ENCODE measurements at places on chromosomes 3 and 15. TPM values are rescaled to one million over a fixed set of nuclear protein-coding genes. Genes with fewer than 3 reads are reported as not detected.

DNA sequence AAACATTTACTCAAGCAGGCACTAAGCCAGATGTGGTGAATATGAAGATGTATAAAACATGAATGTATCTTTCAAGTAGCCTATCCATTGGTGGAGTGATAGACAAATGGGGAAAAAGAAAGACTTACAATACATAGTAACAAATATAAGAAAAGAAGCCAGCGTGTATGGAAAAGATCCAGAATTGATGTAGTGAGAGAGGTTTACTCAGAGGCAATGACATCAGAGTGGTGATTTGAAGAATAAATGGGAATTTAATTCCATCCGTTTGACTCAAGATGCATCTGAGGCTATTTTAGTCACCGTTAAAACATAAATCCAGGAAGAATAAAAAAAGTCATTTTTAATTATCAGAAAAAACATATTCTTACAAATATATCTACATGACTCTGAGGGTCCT, 162.6 kb downstream of the IL1RAP start:
- no peak for DNase-seq

DNA sequence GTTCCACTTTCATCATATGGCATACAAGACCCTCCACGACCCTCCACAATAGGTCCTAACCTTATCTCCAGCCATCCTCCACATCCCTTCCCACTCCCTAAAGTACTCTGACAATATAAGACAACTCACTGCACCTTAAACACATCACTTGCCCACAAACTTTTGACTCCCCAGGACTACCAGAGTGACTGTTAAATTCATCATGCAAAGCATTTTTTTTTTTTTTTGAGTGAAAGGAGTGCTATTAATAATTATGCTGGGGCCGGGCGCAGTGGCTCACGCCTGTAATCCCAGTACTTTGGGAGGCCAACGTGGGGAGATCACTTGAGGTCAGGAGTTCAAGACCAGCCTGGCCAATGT, 55.8 kb downstream of the OSBPL10 start:
- no peak for DNase-seq

DNA sequence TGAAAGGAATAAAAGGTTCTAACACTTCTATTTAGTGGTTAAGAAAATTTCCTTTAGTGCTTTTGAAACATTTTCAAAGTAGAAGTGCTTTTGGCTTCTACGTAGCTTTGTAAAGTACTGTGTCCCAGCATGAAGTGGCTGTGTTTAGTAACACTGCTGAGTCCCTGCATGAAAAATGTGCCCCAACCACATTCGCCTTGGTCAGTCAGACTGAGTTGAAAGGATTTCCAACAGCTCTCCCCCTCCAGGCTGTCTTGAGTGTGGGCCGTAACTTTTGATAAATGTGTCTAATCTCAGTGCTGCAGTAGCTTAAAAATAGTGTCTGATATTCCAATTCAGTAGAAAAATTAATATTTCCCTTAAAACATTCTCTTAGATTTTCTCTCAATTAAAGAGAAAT, 115.0 kb downstream of the NR1D2 start:
- peak; percentile 82 for DNase-seq

- DNase-seq, result no peak
These were observed 235.3 kb upstream of the SETMAR start for GRCh38 chr3:4067893-4068292.

- no peak for DNase-seq
These were observed 30.0 kb downstream of the CHD2 start for GRCh38 chr15:92930054-92930621.

- DNase-seq, result no peak
These were observed 75.7 kb upstream of the BNIP2 start for GRCh38 chr15:59764775-59765174.

DNA sequence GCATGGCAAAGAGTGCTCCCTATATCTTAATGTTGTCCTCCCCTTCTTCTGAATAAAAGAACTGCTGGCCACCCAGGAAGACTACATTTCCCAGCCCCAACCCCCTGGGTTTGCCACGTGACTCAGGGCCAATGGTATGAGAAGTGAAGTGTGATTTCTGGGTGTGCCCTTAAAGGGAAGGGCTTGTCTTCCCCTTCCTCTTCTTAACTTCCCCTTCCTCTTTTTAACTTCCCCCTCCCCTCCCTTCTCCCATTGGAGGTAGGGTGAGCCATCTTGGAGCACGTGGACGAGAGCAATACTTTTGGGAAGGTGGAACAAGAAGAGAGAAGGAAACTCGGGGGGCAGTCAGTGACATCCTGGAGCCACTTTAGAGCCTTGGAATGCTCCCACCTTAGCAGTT, 6.8 kb upstream of the KBTBD12 start:
- DNase-seq, result no peak

DNA sequence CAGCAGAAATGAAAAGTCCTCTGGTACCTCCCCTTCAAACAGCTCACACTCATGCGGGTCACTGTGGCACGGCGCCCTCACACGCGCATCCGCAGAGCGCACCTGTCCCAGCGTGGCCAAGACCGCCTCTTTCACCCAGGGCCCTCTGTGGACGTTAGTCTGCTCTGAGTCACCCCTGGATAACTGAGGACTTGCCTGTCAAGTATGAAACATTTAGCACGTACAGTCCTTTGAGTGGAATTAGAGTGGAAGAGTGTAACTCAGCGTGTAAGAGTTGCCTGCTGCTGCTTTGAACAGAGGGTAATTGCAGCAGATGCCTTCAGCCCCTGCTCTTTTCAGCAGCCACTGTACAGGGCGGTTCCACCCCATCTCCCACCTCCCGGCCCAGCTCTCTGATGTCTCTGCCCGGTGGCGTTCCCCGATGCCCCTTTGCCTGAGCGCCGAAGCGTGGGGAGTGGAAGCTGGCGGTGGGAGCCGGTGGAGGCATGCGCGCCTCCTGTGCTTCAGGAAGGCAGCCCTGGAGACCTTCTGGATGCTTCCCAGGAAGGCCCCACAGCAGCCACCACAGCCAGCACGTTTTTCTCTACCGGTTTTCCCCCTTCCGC, 23.0 kb downstream of the CPN2 start:
- DNase-seq, result peak; percentile 68

DNA sequence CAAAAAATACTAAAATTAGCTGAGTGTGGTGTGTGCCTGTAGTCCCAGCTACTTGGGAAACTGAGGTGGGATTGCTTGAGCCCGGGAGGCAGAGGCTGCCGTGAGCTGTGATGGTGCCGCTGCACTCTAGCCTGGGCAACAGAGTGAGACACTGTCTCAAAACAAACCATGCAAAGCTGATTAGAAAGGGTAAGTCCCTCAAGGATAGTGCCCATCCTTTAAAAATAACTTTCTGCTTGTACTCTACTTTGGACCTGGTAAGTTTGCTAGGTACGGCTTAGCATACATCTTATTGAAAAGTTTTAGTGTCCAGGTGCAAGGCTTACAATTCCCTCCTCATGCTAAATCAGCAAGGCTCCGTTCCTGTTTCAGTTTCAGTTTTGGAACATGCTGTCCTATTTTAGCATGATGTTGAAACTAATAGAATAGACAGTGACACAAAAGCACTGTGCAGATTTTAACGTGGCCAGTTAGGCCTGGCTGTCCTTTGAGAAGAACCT, 21.4 kb downstream of the FEM1B start:
- no peak for DNase-seq

- DNase-seq, result no peak
These were observed 37.1 kb downstream of the PROS1 start for GRCh38 chr3:93936549-93936948.

- DNase-seq, result no peak
These were observed 514.4 kb upstream of the ZNF385D start for GRCh38 chr3:22265403-22265802.

DNA sequence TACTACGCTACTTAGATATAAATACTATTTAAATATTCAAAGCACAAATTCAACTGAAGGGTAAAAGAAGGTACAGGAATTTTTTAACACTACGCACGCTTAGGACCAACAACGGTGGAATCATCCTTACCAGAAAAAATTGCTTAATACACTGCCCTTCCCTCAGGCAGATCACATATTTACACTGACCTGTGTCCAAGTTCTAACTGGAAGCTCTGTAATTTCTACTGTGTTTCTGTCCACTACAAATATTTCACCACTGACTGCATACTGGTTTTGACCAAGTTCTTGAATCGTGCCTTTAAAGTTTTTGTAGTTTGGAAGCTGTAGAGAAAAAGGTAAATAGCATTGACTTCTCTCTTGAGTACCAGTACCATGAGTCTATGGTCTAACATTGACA, 44.2 kb downstream of the TOP2B start:
- no peak for DNase-seq

- no peak for DNase-seq
These were observed 4.4 kb upstream of the PXYLP1 start for GRCh38 chr3:141227216-141227615.

DNA sequence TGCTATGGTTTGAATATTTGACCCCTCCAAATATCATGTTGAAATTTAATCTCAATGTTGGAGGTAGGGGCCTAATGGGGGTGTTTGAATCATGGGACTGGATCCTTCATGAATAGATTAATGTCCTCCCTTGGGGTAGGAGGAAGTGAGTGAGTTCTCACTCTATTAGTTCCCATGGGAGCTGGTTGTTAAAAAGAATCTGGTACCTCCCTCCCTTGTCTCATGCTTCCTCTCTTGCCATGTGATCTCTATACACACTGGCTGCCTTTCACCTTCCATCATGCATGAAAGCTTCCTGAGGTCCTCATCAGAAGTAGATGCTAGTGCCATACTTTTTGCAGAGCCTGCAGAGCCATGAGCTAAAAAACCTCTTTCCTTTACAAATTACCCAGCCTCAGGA, 177.7 kb upstream of the MCTP2 start:
- DNase-seq, result no peak

DNA sequence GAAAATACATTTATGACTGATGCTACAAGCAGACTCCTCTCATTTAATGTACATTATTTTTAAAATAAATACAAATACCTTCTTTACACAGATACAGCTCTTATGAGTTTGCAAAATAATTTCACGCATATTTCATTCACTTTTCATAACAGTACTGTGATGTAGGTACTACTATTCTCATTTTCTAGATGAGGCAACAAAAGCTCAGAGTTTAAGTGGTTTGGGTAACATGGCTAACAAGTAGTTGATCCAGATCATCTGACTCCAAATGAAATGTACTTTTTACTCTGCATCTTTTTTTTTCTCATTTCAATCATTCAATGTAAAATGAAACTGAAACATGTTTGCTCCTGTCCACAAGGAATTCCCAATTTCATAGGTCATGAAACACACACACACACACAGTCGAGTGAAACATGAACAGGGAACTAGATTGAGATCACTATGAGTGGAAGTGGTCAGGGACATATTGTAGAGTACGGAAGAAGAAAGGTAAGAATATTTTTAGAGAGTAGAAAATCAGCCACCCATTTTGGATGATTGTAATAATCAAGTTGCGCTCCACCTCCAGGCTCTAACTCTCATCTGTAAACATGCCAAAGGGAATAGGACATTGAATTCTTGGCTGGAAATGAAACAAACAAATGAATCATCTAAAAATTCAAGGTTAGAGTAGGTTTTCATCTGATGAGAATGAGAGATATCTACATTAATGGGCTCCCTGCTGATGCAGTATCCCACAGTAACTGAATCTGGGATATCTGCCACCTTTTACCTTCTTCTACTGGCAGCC, 92.4 kb downstream of the CLDN1 start:
- peak; percentile 95 for DNase-seq

GRCh38 chr15:73862276-73862675, 11.1 kb upstream of the TBC1D21 start:
- no peak for DNase-seq

- DNase-seq, result peak; percentile 77
These were observed 19.0 kb downstream of the STOML1 start for GRCh38 chr15:73972984-73973682.

GRCh38 chr3:185335799-185336198, 27.1 kb upstream of the MAP3K13 start:
- peak; percentile 89 for DNase-seq

DNA sequence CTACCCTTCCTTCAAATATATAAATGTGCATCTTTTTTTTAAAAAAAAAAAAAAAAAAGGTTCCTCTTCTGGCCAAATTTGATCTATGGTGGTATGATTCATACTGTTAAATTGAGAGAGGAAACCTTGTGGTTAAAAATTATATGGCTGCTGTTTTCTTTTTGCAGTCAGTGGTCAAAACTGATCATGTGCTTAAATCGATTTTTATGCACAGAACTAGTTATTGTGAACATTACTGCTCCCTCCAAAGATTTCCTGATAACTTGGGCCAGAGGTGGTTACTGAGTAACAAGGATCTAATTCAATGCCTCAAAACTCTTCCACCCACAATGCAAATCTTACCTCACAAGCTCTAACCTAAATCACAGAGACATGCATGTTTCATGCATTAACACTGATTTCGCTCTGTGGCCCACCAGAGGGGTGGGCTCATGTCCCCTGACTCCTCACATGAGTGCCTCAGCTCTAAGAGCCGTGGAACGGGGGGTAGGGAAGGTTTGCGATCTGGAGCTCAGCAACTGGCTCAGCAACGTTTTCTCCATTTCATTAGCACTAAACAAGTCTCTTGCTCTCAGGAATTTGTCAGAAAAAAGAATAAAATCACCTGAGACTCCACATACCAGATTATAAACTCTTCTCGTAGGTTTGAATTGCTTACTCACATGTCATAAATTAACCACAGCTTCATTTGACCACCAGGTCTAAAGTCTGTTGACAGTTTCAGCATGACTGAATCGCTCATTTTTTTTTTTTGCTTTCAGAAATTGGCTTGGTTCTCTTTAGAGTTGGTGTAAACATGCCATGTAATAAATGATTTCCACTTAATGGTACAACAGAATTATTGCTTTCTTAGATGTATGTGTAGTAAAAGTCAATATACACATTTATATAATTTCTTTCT, 280.4 kb downstream of the CD47 start:
- peak; percentile 10 for DNase-seq

DNA sequence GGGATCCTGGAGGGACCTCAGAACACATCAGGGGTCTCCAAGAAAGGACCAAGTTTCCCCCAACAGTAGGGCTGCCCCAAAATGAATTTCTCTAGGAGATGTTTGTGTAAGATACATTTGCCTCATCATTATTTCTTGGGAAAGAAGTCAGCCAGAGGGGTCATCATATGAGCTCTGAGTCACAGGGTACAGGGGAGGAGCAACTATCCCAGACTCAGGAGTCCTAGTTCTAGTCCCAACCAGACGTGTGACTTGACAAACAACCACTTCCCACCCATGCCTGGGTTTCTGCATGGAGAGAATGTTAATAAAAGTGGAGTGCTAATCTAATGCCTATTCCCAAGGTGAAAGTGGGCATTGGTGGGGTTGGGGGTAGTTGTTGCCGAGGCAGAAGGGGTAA, 144.1 kb downstream of the ALDH1A2 start:
- peak; percentile 27 for DNase-seq

GRCh38 chr3:87084868-87085267, 93.9 kb upstream of the VGLL3 start:
- DNase-seq, result peak; percentile 23

Gene SMAD6
- total RNA-seq, result not detected

Gene TRH
- not detected for total RNA-seq

Gene GPR62
- not detected for total RNA-seq

Gene KBTBD12
- not detected for total RNA-seq

Gene NUTM1
- not detected for total RNA-seq

Gene IMPG2
- 0.50 TPM for total RNA-seq

Gene RAMAC
- 30.5 TPM for total RNA-seq

Gene CELF6
- 0.14 TPM for total RNA-seq

All from mammary epithelial cell (primary cell).